AG10803 (cell line): ENCODE measurements at places on chromosomes 11 and 22.

- DNase-seq = peak; percentile 76
These were observed at the start of gene MACROD1 for GRCh38 chr11:64165842-64166635. Gene MACROD1, minus strand, starts transcription at chr11:64166113. Its CDS starts 119 bp downstream, at chr11:64165994.

- DNase-seq = no peak
These were observed 879.9 kb upstream of the TENM4 start for GRCh38 chr11:80320765-80321164.

GRCh38 chr11:34644669-34645406 is 23.9 kb downstream of the EHF start:
- peak; percentile 63 for DNase-seq

DNA sequence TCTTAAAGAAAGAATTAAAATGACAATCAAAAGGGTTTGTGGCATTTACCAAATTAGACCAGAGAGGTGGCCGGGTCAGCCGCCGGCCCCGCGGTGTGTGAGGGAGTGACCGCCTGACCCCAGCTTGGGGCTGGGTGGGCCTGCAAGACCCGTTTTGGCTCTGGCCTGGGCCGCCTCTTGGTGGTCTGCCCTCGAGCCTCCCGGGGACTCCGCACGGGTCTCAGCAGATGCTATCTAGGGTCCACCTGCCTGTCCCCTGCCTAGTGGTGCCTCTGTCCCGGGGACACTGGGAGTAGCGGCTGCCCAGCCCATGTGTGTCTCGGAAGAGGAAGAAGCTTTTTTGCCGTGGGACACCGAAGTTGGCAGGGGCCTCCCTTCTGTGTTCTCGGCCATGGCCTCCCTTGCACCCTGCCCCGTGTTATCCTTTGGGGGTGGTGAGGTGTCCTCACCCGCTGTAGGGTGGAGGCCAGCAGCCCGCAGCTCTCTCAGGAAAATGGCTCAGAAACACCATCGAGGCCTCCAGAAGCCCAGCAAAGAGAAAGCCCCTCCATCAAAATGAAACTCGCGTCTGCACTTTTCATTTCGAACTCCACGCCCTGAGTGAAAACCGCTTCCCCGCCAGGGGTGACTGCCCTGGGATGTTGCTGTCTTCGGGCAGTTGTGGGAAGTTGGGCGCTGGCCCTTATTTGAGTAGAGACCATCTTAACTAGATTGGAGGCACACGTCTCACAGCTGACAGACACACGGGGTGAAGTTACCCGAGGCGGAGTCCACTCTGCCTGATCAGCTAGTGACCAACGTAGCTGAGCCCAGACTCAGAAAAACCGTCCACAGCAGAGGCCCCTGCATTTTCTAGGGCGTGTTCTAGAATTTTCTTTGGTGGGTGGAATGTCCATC is 8.0 kb downstream of the CCND1 start:
- no peak for DNase-seq

DNA sequence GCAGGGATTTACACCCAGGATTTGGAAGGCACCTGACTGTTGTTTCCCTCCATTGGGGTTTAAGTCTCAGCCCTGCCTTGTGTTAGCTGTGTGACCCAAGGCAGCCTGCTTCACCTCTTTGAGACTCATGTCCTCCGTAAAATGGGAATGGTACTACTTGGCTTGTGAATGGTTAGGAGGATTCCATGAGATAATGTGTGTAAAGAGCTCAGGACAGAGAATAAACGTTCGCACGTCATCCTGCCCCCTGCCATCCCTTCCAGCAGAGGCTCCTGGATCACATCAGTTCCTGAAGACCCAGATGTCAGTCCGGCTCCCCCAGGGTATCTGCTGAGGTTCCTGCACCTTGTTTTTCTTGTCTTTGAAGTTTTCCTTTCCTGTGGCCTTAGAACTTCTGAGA is 16.8 kb upstream of the ACCSL start:
- no peak for DNase-seq

DNA sequence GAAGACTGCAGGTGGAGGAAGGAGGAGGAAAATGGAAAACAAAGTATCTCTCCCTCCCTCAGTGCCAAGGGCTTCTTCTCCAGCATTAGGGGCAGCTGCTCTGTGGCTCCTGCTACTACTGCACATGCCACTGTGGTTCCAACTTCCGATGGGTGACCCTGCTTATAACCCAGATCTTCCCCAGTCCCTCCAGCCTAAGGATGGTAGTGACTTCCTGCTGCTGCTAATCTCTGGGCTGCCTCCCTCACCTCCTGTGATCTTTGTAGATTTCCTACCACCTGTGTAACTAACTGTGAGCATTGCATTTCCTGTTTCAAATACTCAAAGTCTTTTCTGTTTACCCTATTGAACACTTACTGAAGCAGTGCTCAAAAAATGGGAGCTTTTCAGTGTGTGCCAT is 28.7 kb upstream of the TRPC6 start:
- DNase-seq = no peak

- no peak for DNase-seq
These were observed 11.5 kb upstream of the TBC1D22A start for GRCh38 chr22:46750863-46751443.

GRCh38 chr11:130546438-130546837 is 98.0 kb downstream of the ADAMTS15 start:
- no peak for DNase-seq
